ENCODE measurements at places on chromosomes 6 and 20.
A peak's percentile ranks its signal among the peaks of the same experiment; 100 is the strongest.

DNA sequence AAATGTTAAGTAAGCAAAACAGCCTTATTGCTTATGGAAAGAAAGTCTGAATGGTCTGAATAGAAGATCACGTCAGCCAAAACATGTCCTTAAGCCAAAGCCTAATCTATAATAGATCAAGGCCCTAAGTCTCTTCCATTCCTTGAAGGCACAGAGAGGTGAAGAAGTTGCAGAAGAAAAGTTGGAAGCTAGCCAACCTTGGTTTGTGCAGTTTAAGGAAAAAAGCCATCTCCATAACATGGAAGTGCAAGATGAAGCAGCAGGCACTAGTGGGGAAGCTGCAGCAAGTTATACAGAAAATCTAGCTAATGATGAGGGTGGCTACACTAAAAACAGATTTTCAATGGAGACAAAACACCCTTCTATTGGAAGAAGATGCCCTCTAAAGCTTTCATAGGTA, 29.1 kb downstream of the LRRN4 start:
- DNase-seq = no peak

DNA sequence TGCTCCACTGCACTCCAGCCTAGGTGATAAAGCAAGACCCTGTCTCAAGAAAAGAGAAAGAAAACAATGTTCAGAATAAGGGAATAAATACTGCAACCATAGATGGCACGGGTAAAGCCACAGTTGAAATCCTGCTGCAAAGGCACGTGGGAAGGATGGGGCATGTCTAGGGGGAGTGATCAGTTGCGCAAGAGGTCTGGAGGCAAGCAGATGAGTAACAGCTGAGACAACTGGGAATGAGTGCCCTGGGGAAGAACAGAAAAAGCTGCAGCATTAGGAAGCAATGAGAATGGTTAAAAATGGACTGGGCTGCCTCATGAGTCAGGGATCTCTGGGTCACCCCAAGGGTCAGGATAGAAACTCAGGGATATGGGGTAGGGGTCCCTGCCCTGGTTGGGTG, 96.3 kb downstream of the GMPR start:
- DNase-seq = peak; percentile 74

DNA sequence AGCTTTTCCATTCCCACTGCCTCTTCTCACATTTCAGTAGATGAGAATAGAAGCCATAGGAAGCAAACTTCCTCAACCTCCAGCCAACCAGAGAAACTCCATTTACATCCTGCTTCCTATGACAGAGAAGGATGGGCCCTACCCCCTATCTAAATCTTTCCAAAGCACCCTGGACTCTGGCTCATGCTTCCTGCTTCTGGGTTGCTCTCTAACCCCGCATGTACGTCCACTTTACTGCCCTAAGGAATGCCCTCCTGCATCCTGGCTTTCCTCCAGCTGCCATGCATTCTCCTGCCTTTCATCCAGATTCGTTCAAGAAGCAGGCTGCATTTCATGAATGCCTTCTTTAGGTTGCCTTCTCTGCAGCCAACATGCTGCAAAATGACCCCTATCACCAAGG, 91.9 kb downstream of the FAM217A start:
- DNase-seq = peak; percentile 43

DNA sequence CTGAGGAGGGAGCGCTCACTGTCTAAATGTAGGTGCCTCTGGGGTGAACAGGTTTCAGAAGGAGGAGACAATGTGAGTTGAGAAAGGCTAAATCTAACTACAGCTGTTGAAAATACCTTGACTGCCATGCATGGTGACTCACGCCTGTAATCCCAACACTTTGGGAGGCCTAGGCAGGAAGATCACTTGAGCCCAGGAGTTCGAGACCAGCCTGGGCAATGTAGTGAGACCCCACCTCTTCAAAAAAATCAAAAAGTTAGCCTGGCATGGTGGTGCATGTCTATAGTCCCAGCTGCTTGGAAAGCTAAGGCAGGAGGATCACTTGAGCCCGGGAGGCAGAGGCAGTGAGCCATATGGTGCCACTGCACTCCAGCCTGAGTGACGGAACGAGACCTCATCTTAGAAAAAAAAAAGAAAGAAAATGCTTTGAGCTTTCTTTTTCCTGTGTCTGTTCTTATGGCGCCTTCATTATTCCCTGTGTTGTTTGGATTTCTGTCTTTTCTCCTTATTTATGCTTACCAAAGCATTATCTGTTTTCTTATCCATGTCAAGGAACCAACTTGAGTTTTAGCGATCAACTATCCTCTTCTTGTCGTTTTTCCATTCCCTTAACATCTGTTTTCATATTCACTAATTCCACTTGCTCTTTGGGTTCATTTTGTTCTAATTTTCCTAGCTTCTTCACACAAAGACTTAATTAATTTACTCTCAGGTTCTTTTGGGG, 8.5 kb downstream of the SLC2A10 start:
- no peak for DNase-seq

DNA sequence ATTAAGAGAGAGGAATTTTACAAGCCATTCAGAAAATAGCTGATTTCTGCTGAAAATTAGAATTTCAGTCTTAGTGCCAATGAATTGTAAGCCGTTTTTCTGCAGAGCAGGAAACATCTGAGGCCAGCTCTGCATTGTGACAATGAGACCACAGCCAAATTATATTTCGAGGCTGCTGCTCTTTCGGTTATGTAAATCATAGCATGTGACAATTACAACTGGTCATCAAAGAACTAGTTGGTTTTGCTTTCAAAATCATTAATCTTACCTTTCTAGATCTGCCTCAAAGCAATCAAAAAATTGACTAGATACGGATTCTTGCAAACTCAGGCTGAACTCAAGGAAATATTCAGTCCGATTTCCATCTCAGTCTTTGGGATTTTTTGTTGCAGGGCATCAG, 33.4 kb upstream of the INSM1 start:
- DNase-seq = no peak

DNA sequence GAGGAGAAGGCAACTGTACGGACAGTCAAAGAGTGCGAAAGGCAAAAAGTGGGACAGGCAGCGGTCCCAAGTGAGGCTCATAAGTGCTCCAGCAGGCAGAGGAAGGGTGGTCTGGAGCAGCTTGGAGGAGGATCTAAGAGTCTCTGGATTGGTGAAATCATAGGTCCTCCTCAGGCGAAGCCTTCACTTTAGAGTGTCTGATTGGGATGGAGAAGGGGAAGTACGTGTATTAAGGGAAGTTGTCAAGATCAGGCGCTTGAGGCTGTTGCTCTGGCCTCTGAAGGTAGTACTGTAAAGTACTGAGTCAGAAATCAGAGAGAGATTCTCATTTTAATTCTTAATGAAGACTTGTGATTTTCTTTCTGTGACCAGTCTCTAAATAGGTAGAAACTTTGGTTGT, 185.6 kb downstream of the KIF16B start:
- DNase-seq = no peak

DNA sequence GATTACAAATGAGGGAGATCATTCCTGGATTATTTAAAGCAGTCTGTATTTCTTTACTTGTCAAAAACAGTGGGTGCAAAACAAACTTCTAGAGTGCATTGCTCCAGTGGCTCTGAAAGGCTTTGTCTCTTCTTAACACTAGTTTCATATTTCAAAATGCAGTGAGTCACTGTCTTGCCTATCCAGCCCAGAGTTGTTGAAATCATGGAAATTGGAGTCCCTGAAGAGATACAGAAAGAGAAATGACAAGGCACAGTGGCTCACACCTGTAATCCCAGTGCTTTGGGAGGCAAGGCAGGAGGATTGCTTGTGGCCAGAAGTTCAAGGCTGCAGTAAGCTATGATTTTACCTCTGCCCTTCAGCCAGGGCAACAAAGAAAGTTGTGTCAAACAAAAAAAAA, 11.3 kb downstream of the SLC2A12 start:
- peak; percentile 67 for DNase-seq

- peak; percentile 87 for DNase-seq
Measured at GRCh38 chr6:112683926-112684325, 336.8 kb downstream of the RFPL4B start.

- DNase-seq = no peak
Measured at GRCh38 chr6:161035981-161036263, 44.4 kb downstream of the MAP3K4 start.

DNA sequence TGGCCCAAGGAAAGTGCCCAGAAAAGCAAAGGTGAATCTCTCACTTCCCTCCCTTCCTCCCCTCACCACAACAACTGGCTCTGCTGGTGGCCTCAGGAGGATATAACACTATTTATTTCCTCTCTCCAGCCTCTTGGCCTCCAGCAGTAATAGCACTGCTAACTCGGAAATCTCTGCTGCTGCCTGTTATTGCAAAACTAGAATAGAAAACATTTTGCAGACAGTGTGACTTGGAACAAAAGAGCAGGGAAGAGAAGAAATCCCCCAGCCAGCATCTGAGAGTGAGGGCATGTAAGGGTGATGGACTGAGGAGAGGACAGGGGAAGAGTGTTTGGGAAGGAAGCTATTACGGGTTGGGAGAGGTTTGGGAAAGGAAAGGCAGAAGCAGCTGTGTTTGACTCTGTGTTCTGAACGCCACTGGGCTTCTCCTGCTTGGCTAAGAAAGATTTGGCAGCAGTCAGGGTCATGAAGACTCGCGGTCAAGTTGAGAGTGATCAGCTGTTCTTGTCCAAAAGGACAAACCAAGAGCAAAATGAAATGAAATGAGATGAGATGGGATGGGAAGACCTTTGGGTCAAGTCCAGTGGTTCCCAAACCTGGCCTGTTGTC, 81.0 kb upstream of the SNX9 start:
- DNase-seq = peak; percentile 28

GRCh38 chr20:62643521-62644043, 1.3 kb downstream of the SLCO4A1 start:
- no peak for DNase-seq

DNA sequence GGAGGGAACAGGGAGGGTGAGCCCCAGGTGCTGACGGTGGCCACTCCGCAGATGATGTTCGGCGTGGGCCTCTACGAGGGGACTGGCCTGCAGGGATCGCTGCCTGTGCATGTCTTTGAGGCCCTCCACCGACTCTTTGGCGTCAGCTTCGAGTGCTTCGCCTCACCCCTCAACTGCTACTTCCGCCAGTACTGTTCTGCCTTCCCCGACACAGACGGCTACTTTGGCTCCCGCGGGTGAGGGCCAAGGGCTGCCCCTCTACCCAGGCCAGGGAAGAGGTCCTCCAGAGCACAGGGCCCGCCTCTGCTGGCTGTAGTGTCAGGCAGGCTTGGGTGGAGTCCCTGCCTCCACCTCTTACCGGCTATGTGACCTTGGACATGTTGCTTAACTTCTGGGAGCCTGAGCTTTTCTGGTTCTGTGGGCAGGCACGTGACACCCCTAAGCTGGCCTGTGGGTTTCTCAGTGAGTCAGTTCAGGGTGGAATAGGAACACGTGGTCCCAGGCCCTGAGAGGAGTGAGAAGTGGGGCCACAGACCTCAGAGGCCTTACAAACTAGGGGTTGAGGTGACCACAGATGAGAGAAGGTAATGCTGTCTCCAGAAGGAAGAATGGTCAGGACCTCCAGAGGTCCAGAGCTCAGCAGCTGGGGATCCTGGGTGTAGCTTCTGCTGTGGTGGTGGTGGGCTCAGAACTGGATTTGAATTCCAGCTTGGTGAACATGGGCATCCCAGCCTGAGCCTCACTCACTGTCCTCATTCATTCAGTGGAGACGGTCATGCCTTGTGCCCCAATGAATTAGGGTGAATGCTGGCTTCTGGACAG, 11.9 kb downstream of the PCIF1 start:
- DNase-seq = no peak

GRCh38 chr20:36779656-36780025, 6.1 kb upstream of the DSN1 start:
- no peak for DNase-seq

DNA sequence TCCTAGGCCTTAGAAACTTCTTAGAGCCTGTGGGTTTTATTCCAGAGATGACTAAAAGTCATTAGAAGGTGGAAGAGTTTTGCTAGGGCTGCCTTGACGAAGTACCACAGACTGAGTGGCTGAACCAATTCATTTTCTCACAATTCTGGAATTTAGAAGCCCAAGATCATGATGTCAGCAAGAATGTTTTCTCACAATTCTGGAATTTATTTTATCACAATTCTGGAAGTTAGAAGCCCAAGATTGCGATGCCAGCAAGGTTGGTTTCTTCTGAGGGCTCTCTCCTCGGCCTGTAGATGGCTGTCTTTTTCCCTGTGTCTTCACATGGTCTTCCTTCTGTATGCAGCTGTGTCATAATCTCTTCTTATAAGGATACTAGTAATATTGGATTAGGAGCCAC, 672.9 kb upstream of the MARCKS start:
- peak; percentile 90 for DNase-seq

GRCh38 chr6:39137245-39137644, 22.3 kb upstream of the SAYSD1 start:
- peak; percentile 7 for DNase-seq

GRCh38 chr20:58991715-58992114, 10.7 kb downstream of the NELFCD start:
- no peak for DNase-seq

GRCh38 chr6:28357036-28357435, 7.3 kb downstream of the ZKSCAN3 start:
- DNase-seq = no peak

- DNase-seq = peak; percentile 12
Measured at GRCh38 chr6:33172688-33173534, 19.4 kb downstream of the COL11A2 start.

DNA sequence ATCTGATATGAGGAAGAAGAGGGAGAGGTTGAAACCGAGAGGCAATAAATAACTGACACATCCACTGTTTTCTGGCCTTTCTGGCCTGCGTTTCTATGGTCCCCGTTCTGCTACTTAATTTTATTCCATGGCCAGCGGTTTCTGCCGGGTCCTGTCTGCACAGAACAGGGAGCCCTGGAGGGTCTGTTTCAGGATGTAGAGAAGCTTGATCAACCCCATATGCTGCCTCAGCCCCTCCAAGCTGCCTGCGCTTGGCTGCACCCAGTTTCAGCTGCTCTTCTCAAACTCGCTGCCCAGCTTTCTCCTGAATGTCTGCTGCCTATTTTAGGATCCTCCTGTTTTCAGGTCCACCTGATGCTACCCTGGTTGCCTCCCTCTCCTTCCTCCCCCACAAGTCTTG, 18.5 kb upstream of the PACSIN1 start:
- no peak for DNase-seq

DNA sequence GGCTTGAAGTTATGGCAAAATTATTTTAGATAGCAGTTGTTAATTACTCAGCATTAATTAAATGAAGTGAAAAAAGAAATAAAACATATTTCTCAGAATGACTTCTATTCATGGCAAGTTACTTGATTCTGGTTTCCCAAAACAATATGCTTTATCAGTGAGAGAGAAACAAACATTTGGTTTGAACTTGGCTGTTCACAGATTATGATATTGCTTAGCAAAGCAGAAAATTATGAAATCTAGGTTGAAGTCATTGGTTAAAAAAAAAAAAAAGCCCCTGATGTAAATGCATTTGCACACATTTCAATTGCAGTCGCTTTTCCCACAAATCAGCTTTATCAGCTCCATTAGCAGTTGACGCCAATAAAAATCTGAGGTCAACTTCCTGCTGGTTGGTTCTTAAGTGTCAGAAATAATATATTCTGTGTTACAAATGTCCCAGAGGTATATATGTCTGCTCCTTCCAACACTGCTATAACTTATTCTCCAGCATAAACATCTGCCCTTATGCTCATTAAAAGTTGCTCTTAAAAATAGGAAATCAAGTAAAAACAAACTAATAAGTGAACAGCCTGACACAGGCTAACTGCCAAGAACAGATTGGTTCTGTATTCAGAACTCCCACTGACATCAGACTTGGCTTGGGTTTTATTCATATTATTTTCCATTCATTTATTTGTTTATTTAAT, 275.4 kb downstream of the PHF3 start:
- DNase-seq = no peak
